M059J (cell line): ENCODE measurements at places on chromosomes 4 and X.

DNA sequence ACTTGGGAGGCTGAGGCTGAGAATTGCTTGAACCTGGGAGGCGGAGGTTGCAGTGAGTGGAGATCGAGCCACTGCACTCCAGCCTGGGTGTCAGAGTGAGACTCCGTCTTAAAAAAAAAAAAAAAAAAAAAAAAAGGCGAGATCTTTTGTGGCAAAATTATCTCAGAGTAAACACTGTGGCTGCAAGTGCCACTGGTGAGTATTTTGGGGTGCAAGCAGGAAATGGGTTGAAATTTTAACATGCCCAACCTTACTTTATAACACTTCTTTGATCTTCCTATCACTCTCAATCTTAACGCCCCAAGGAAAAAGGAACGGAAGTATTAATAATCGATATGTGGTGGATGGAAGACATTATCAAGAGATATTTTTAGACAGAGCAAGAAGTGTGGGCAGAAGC, 32.1 kb downstream of the SLC34A2 start:
- no peak for DNase-seq

DNA sequence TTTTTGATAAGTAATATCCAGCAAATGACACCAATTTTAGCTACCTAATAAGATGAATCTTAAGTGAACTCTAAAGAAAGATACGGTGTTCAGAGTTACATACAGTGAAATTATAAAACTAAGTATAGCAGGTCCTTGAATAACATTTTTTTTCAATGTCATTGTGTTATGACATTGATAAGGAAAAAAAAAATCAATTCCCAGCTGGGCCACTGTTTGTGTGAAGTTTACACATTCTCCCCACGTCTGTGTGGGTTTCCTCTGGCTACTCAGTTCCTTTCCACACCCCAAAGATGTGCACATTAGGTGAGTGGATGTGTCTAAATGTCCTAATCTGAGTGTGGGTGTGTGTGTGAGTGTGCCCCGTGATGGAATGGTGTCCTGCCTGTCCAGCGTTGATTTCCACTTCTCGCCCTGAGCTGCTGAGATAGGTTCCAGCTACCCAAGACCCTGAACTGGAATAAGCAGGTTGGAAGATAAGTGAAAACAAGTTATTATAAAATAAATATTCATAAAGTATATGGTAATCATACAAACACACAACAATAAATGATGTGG, 31.2 kb upstream of the PPM1K start:
- DNase-seq: no peak

DNA sequence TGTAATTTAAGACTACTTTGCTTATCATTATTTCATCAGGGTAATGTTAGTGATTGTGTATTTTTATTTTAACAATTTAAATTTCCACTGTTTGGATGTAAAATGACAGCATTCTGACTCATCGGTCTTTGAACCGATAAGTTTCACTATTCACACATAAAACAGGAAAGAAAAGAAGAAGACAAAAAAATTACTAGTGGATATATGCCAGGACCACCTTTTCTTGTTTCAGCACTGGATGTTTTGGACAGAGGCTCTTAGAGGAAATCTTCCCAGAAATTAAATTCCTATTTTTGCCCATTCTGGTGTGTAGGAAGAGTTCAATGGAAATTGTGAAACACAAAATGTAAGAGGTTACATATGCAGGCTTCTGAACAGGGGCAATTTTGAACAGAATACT, 57.4 kb downstream of the VEGFC start:
- DNase-seq: peak; percentile 75

DNA sequence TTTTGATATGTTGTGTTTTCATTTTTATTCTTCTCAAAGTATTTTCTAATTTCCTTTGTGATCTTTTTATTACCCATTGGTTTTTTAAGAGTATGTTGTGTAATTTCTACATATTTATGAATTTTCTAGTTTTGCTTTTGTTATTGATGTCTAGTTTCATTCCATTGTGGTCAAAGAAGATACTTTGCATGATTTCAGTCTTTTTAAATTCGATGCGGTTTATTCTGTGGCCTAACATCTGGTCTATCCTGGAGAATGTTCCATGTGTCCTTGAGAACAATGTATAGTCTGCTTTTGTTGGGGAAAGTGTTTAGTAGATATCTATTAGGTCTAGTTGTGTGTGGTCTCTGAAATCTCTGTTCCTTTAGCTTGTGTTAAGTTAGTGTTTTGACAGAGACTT, 46.2 kb downstream of the PPEF1 start:
- DNase-seq: no peak

- DNase-seq: peak; percentile 48
These were observed 25.9 kb downstream of the HOPX start for GRCh38 chr4:56655209-56655626.

GRCh38 chrX:69097451-69098236, 67.6 kb downstream of the PJA1 start:
- peak; percentile 31 for DNase-seq

- DNase-seq: no peak
These were observed 86.6 kb upstream of the DKK2 start for GRCh38 chr4:107122736-107123135.

- DNase-seq: no peak
These were observed at the start of gene DCAF12L2 for GRCh38 chrX:126165721-126166461. DCAF12L2 (minus strand) TSS chrX:126166289; CDS start chrX:126165924, 365 bp downstream.

DNA sequence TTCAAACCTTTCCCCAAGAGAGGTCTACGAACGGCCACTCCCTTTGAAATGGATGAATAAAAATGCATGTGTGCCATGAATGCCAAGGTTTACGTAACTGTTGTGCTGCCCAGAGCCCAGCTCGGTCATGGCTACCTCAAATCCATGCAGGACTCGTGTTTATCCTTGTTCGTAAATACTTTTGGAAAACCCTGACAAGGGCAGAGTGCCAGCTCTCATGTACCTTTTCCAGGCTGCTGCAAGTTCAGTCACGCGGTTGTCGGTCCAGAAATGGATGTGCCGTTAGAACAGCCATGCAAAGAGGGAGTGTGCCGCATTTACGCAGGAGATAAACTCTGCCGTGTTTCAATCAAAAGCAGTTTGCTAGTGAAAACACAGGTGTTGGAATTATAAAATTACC, 123.4 kb downstream of the AMELX start:
- DNase-seq: no peak

DNA sequence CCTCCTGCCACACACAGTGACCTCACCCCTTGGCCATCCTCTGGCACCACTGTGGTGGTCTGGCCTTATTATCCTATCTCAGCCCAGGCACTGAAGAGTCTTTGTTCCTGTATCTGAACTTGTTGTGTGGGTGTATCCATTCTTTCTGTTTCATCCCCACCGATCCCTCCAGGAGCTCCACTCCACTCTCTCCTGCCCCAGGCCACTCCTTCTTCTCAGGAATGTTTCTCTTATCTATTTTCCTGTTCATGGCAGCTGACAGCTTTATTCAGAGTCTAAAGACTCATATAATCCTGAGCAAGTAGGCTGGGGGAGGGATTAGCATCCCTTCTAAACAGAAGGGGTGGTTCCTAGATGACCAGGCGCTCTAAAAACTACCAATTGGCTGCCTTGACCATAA, 150.0 kb downstream of the ANAPC10 start:
- DNase-seq: no peak

- no peak for DNase-seq
These were observed 8.4 kb upstream of the FHL1 start for GRCh38 chrX:136138939-136139338.

DNA sequence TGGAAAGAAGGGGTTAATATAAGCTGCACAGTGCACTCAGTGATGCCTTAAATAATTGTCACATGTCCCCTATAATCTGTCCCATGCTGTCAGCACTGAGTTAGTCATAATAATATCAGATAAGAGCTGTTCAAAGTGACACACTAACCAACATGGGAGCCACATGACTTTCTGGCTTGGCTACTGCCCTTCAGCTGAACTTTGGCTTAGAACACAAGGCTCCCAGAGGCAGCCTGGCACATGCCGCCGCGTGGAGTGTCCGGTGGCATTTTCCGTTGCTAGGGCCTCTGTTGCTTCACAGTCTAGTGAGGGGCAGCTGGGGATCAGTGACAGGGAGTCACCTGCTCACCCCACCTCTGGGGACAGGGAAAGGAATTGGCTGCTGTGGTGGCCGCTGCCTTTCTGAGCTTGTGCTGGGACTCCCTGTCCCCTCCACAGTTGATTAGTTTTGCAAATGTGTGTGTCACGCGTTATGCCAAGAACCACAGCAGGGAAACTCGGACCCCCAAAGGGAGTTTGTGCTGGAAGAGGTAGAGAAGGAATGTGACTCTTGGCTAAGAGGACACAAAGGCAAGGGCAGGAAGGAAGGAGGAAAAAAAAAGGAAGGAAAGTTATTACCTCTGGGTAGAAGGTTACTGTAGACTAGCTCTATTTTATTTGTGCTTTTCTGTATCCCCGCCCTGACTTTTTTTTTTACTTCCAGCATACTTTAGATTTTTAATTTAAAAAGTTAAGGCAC, 41.1 kb upstream of the PPARGC1A start:
- DNase-seq: peak; percentile 81

DNA sequence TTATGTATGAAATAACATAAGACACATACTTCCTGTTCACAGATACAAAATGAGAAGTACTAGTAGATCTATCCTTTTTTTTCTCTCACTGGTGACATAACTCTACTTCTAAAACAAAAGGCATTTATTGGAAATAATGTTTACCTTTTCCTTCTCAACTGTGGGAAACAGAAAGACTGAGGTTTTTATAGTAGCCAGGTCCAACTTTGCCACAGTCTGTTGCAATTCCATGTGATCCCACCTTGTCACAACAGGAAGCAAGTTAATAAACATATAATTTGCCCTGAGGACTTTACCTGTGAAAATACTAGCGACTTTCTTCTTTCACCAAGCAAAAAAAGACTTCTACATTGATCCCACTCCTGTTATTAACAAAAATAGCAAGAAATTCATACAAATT, 475.8 kb downstream of the PDGFC start:
- peak; percentile 85 for DNase-seq

- DNase-seq: peak; percentile 86
These were observed 88.1 kb downstream of the CAMK2D start for GRCh38 chr4:113673450-113673849.

GRCh38 chr4:4781936-4782707, 77.3 kb upstream of the MSX1 start:
- no peak for DNase-seq

GRCh38 chr4:1961563-1961962, 47.2 kb downstream of the NELFA start:
- no peak for DNase-seq

- DNase-seq: peak; percentile 10
These were observed 278.6 kb downstream of the ADGRA3 start for GRCh38 chr4:22237155-22237751.

- no peak for DNase-seq
These were observed 81.6 kb downstream of the NAF1 start for GRCh38 chr4:163085085-163085484.

- DNase-seq: peak; percentile 11
These were observed 65.6 kb downstream of the DCAF8L1 start for GRCh38 chrX:27915617-27916016.

- DNase-seq: no peak
These were observed 75.6 kb downstream of the ACOX3 start for GRCh38 chr4:8364848-8365350.

DNA sequence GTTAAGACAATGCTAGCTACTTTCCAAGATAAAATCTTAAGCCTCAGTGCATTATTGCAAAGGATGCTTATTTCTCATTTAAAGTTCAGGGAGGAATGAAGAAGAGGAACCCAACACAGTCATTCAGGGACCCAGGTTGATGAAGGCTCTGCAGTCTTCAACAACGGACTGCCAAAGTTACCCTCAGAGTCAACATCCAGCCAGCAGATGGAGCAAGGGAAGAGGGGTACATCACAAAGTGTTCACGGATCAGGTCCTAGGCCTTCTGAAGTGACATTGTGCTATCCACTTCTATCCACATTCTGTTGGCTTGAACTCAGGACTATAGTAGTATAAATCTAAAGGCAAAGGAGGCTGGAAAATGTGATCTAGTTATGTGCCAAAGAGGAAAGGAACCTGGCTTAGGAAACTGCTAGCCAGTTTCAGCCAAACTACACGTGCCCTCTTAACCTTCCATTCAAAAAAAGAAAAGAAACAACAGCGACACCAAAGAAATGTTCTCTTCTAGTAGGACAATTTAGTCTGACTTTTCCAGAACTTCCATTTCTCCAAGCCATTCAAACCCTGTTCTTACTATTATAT, 28.8 kb downstream of the NKX6-1 start:
- peak; percentile 12 for DNase-seq

- peak; percentile 16 for DNase-seq
These were observed 24.2 kb downstream of the SLC25A4 start for GRCh38 chr4:185167234-185167633.

- peak; percentile 67 for DNase-seq
These were observed 5.6 kb downstream of the TMEM255A start for GRCh38 chrX:120305531-120306141.

DNA sequence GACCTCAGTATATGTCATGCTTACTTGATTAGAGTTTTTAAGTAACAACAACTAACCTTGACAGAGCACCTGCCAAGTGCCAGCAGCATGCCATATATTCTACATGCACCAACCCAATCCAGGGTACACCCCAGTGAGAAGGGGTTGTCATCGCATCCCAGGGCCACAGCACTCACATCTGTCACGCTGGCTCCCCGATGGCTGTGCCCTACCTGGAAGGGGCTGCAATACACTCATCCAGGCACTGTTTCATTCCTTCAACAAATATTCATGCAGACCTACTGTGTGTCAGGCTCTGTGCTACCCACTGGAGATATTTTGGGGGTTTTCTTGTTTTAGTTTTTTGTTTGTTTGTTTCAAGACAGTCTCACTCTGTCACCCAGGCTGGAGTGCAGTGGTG, 49.5 kb downstream of the PPP2R2C start:
- DNase-seq: no peak

DNA sequence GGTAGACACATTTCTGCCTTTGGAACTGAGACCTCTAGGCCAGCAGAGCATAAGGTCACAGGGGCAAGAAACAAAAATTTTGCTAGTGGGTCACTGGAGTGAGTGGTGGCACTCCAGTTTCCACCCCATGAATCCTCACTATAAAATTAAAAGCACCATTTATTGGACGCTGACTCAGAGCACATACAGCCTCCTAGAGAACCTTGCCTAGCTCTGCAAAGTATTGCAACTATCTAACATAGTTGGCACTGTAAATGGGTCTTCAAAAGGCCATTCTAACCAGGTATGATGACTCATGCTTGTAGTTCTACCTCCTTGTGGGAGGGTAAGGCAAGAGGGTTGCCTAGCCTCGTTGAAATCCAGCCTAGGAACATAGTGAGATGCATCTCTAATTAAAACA, 25.1 kb downstream of the RRAGB start:
- peak; percentile 11 for DNase-seq

DNA sequence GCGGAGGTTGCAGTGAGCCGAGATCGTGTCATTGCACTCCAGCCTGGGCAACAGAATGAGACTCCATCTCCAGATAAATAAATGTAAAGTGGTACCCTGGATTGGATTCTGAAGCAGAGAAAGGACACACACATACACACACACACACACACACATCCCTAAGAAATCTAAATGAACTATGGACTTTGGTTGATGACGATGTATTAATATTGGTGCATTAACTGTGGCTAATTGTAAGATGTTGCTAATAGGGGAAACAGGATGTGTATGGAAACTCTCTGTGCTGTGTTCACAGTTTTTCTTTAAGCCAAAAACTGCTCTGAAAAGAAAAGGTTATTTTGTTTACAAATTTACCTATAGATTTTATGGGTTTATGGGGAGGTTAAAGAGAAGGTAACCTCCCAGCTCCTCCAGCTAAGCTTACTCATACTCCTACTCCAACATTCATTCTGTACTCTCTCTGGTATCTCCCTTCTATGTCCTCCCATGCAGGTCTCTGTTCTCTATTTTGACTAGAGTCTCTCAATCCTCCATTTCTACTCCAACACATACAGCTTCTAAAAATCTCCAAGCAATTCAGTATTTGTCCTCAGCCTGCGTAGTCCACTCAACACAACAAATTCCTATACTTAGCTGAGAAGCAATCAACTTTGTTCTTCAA, 46.5 kb upstream of the RELL1 start:
- no peak for DNase-seq
